ENCODE measurements at places on chromosomes 7 and 10. TPM values are rescaled to one million over a fixed set of nuclear protein-coding genes. Genes with fewer than 3 reads are reported as not detected.

The INMT gene
- not detected for total RNA-seq

The OR2A5 gene
- total RNA-seq, result not detected

The HMX3 gene
- total RNA-seq, result not detected

The SP8 gene
- not detected for total RNA-seq

DNA sequence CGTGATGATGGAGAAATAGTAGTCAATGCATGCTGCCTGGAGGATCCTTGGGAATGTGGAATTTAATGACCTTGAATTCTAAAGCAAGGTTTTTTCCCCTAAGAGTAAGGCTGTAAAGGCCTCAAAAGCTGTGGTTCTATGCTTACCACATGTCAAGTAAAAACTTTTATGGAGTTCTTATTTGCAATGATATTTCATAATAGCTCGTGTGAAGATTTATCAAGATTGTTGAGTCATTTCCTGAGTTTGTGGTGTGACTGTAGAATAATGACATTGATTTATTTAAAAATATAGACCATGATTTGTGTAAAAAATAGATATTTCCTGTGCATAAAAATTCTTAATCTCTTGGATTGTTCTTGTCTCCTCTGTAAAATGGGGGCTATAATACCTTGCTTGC is 67.5 kb upstream of the SORCS1 start:
- no peak for DNase-seq

GRCh38 chr7:124630395-124630794 is 135.2 kb downstream of the GPR37 start:
- DNase-seq, result no peak

- DNase-seq, result no peak
Measured at GRCh38 chr10:43411536-43411935, 2.5 kb upstream of the HNRNPF start.

- no peak for DNase-seq
Measured at GRCh38 chr7:158358926-158359645, 228.5 kb downstream of the PTPRN2 start.

- no peak for DNase-seq
Measured at GRCh38 chr7:116510795-116511194, 11.3 kb downstream of the CAV2 start.

- DNase-seq, result no peak
Measured at GRCh38 chr7:144408121-144408520, 4.6 kb upstream of the NOBOX start.

DNA sequence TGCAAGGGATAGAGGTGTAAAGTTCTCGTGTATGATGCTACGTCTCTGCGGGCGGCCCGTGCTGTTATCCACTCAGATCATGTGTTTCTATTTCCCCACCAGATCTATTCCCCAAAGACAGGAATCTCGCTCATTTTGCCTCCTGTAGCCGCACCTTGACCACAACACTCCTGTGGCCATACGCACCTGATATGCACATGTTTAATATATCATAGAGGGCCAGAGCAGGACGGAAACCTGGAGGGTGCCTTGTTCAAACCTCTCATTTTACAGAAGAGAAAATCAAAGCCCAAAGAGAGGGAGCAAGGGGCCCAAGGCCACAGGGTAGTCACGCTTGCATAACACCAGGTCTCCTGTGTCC is 37.6 kb downstream of the STRA8 start:
- no peak for DNase-seq

GRCh38 chr7:79531116-79531515 is 77.6 kb upstream of the MAGI2 start:
- DNase-seq, result no peak

GRCh38 chr10:79443338-79444198 is 1.9 kb downstream of the ZCCHC24 start:
- DNase-seq, result no peak

DNA sequence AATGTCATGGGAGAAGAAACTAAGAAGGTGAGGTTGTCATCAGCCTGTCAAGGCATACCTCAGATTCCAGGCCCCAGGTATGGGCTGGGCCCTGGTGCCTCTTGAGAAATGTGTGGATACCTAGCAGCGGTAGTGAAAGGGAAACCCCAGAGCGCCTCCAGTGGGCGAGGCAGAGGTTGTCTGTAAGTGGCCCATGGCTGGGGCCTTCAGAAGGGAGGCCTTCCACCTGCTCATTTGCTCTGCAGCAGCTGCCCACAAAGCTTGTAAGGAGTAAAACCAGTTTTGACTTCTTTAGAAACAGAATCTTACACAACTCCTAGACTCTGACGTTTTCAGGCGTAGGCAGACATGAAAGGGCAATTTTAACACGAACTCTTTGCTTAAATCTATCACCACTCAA is 509.9 kb downstream of the PARD3 start:
- DNase-seq, result no peak

DNA sequence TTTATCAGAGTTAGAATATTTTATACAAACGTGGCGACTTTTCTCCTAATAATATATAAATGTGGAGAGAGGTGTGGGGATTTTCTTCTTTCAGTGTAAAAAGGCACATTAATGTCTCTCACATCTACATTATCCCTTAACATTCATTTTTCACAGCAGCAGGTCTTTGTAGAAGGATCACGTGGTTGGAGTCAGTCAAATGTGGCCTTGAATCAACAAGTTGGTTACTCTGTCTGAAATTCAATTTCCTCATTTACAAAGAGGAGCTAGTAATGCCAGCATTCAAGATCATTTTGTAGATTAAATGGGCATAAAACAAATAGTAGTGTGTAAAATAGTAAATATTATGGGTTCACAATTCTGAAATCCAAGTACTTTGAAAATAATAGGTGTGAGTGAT is 183.1 kb upstream of the SEMA3E start:
- DNase-seq, result no peak

All from HFFc6 (cell line).